T-helper 9 cell (primary cell): ENCODE measurements at places on chromosomes 13 and 19.

DNA sequence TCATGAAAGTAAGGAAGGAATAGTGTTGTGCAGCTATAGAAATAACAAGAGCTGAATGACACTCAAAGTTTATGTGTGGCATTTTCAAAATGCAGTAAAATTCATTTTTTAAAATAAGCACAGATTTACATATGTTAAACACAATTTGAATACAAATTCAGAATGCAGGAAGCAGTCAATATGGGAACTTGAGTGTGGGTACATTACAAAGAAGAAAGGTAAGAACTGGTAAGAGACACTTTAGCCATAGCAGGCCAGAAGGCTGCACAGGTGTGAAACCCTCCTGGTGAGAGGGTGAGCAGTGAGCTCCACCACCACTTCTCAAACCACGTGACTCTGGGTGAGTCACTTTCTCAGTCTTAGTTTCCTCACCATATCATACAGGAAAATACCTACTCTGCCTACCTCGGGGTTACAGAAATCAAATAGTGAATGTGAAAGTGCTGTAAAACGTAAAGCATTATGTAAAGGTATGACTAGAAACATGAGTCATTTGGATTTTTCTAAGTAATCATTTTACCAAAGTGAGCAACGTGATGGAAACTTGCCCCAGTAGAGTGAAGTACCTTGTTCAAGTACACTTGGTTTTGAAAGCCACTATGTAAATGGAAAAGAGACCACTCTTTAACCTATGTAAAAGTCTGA, 40.5 kb downstream of the USP12 start:
- peak; percentile 32 for DNase-seq

- DNase-seq = no peak
These were observed 68.6 kb downstream of the EFNB2 start for GRCh38 chr13:106466691-106467426.

DNA sequence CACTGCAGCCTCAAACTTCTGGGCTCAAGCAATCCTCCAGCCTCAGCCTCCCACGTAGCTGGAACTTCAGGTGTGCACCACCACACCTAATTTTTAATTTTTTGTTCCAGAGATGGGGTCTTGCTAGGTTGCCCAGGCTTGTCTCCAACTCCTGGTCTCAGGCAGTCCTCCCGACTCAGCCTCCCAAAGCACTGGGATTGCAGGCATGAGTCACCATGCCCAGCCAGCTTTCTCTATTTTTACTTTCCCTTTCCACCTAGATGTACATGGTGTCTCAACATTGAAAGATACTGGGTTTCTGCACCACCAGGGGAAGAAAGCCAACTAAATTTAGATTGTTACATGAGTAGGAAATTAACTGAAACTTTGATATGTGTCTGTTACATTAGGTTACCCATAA, 13.8 kb upstream of the ZNF846 start:
- no peak for DNase-seq

DNA sequence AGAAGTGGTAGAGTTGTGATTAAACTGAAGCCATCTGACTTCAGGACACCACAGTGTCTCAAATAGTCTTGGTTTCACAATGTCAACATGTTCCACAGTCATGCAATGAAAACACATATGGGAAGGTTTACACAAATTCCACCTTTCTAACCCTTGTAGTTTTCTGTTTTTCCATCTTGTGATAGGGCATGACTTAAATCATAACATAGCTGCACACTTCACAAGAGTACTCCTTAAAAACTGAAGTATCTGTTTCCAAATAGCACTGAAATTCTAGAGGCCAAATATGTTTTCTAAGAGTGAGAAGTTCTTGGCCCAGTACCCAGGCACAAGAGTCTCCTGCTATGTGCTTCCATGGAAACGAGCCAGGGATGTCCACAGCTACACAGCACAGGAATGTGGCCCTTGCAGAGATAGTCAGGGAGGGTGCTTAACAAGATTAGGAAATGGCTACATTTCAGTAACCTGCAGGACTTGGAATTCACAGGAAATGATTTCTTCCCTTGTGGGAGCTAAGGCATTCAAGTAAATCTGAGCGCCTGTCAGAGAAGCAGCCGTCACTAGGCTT, 269.1 kb downstream of the NDFIP2 start:
- no peak for DNase-seq

- no peak for DNase-seq
These were observed 65.1 kb upstream of the NPAS1 start for GRCh38 chr19:46954502-46954992.

DNA sequence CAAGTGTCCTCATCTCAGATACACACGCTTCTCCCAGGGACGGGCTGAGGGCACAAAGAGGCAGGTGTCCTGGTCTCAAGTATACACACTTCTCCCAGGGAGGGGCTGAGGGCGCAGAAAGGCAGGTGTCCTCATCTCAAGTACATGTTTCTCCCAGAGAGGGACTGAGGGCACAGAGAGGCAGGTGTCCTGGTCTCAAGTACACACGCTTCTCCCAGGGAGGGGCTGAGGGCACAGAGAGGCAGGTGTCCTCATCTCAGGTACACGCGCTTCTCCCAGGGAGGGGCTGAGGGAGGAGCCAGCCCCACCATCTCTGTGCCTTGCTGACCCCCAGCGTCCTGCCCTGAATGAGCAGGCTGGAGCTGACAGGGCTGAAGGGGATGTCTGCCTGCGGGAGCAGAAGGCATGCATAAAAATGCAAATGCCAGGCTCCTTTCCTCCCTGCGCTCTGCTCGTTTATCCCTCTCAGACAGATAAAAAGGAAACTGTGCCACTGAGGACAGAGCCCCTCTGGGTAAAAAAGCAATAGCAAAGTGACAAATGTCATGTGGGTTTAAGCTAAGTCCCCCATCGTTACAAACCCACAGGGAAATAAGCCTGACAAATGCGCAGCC, 96.1 kb upstream of the UQCRFS1 start:
- no peak for DNase-seq

DNA sequence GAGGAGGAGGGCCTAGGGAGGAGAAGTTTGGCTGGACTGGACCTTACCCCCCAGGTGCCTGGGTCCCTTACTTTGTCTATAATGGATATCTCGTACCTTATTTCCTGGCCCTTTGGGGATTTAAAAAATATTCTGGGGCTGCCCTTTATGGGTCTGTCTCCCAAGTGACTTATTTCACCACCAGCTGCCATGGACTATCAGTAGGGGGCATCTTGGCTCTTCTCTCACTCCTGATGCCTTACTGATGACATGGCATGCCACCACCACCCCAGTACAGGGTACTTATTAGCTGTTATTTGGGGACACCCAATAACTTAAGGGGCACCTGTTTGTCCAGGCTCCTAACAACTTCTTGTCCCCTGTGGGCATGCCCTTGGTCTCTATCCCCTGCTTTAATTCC, 38.0 kb downstream of the NFIX start:
- DNase-seq = no peak

GRCh38 chr13:91816263-91816807, 417.9 kb downstream of the GPC5 start:
- no peak for DNase-seq

- no peak for DNase-seq
These were observed 708 bp upstream of the ESD start for GRCh38 chr13:46797501-46798237.

DNA sequence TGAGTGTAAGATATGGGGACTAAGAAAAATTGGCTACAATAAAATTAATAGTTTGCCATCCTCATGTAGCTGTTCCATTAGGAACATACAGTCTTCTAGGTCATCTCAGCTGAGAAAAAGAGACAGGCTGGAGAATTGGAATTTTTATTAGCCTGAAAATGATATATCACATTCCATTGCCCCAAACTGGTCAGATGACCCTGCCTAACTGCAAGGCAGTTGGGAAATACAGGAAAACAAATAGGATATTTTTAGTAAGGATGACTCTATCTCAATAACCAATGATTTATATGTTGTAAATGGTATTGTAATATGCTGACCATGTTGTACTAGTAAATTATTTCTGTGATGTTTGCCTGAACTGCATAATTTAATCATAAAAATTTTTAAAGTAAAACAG, 673.8 kb downstream of the PCDH9 start:
- DNase-seq = no peak

- no peak for DNase-seq
These were observed 948.3 kb downstream of the SLITRK1 start for GRCh38 chr13:82934000-82934399.

GRCh38 chr19:6768236-6768785, 1.1 kb upstream of the SH2D3A start:
- no peak for DNase-seq

- no peak for DNase-seq
These were observed 25.1 kb upstream of the CD70 start for GRCh38 chr19:6616011-6616410.

GRCh38 chr13:46164661-46165060, 17.3 kb downstream of the LCP1 start:
- no peak for DNase-seq

- no peak for DNase-seq
These were observed 193.3 kb upstream of the ZNF536 start for GRCh38 chr19:30178721-30179402.

DNA sequence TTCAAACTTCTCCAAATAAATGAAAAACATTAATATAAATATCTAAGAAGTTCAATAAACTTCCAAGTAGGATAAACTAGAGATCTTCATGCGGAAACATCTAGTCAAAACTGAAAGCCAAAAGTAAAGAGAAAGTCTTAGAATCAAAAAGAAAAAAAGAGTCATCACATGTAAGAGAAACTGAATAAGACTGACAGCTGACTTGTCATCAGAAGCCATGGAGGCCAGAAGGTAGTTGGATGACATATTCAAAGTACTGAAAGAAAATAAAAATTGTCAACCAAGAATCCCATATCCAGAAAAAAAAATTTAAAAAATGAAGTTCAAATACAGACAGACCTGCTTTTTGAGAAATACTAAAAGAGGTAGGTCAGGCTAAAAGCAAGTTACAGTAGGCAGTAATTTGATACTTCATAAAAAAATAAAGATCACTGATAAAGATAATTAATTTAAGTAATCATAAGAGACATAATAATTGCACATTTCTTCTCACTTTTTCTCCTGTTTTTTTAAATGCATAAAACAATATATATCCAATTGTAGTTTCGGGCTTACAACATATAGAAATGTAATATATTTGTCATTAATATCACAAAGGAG, 327.6 kb upstream of the PCDH9 start:
- no peak for DNase-seq

DNA sequence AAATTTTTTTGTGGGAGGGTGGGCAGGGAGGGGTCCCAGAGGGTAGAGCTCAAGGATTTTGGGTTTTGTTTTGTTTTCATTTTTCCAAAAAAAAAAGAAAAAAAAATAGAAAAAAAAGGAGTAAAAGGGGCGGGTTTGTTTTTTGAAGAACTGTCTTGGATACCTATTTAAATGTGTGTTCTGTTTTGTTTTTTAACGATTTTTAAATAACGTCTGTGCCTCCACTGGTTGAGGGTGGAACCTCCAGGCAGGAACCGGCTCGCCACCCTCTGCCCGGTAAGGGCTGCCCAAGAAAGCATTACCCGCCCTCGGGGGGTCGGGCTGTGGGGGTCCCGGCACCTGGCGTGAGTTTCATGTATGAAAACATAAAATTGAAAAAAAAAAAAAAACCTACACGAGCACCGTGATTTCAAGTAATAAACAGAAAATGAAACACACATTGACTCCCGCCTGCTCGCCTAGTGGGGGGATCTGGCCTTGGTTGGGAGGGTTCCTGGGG, 10.4 kb downstream of the MIDN start:
- no peak for DNase-seq

GRCh38 chr13:21686751-21687391, 16.0 kb downstream of the FGF9 start:
- DNase-seq = no peak

GRCh38 chr19:16591803-16592556, 19.8 kb upstream of the SLC35E1 start:
- DNase-seq = no peak

DNA sequence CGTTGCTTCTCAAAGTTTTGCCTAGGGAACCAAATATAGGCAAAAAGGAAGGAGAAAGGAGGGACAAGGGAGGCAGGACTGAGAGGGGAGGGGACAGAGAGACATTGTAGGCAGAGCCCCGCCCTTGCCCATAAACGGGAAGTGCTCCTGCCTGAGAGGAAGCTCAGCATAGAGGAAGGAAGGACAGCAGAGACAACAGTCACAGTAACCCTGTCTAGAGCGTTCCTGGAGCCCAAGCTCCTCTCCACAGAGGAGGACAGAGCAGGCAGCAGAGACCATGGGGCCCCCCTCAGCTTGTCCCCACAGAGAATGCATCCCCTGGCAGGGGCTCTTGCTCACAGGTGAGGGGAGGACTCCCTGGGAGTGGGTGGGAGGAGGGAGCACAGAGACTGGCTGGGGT, at the start of gene CEACAM21:
Gene CEACAM21 (plus strand): TSS at position 169 of the 400 bp plus-strand sequence. CDS start 109 bp downstream, at position 278.
- DNase-seq = no peak

GRCh38 chr13:70568571-70568970, 460.3 kb upstream of the KLHL1 start:
- no peak for DNase-seq

DNA sequence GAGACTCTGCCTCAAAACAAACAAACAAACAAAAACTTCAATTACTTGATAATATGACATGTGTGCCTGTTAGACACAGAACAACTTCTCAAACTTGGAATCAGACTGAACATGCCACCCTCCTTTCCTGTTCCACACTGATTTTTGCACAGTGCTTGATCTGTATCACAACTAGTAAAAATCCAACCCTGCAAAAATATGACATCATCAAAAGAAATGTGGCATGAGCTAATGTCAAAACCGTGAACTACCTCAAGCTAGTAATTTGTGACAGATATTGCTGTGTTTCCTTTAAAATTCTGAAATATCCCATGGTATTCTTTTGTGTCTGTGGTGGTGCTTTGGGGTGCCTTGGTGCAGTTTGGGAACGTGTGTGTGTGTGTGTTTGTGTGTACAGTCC, 8.2 kb downstream of the MYCBP2 start:
- no peak for DNase-seq

DNA sequence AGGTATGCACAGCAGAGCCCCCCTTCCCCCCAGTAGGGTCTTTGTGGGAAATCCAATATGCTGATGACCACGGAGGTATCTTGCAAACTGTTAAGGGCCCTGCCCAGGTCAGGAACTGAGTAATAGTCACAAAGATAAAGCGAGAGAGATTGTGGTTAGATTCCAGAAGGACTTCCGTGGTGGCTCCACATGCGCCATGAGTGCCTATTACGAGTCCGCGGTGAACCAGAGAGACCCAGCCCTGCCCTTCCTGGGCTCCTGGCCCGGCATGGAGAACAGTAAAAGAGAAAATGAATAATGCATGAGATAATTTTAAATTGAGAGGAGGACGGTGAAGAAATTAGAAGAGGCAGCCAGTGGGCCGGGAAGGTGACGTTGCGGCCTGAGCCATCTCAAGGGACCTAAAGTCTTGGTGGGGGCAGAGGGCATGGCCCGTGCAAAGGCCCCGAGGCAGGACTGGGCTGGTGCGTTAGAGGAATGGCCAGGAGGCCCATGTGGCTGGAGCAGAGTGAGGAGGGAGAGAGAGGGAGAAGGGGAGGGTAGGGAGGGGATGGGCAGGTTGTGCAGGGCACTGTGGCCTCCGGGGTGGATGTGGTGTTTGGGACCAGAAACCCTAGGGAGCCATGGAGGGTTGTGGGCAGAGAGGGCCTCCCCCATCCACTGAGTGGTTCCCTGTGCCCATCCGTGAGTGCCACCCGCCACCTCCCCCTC, 46.6 kb upstream of the NFIC start:
- no peak for DNase-seq

DNA sequence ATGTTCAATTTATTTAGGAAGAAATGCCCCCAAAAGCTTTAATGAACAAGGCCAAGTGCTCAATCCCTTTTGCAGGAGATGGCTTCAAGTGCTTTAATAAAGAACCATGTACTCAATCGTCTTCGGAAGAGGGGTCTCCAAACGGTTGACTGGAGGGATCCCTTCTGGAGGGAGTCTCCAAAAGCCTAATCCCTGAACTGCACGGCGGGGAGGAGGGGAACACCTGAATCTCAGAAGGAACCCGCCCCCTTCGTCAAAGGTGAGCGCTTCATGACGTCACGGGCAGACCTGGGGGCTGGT, 505 bp downstream of the PAF1 start:
- DNase-seq = peak; percentile 76
